Activated CD8-positive, alpha-beta T cell treated with anti-CD3 and anti-CD28 coated beads, Interleukin-2, amount 10 ng/mL, durations not matched to agents 7 days and 5 days (primary cell): ENCODE measurements at places on chromosomes 7 and 10. TPM values are rescaled to one million over a fixed set of nuclear protein-coding genes. Genes with fewer than 3 reads are reported as not detected.

Gene NXPH1
- total RNA-seq: not detected

DNA sequence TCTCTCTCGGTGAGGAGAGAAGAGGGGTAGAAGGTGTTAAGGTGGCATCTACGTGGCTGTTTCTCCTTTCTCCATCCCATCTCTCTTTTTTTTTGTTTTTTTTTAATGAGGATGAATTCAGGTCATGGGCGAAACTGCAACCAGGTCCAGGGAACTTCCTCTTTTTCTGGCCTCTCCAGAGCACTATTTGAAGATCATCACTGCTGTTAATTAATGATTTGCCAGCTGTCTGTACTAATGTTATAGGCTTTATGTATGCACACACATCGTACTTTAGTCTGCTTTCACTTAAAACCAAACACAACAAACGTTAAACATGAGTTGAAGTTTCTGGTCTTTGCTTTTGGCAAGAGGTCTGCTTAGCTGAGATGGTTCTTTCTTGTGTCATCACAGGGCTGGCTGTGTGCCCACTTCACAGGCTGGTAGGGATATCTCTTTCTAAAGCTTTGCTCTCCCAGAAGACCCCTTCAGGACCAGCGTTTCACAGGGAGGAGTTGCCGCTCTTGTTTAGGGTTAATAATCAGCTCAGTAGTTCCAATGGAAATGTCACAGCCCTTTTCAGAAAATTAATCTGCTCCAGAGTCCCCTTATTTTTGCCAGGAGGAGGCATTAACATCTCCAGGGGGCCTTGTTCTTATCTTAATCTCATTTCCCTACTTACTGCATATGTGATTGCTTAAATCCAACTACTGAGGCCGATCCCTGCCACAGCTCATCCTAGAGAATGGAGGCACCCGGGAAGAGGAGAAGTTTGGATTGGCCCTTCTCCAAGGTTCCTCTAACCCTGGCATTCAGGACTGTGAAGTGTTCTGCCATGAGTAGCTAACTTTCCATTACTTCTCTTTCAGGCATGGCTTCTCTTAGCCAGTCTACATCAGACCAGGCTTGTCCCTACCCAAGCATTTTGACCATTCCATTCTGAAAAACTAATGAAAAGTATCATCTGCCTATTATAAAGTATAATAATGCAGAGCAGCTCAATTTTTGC lies 273.9 kb upstream of the NFE2L3 start:
- DNase-seq: no peak

GRCh38 chr10:79243181-79244067 lies 103.8 kb upstream of the PPIF start:
- peak; percentile 81 for DNase-seq

- no peak for DNase-seq
These were observed 16.4 kb downstream of the LRRC4 start for GRCh38 chr7:128014811-128015210.

Gene CYP26C1
- total RNA-seq: 0.11 TPM

DNA sequence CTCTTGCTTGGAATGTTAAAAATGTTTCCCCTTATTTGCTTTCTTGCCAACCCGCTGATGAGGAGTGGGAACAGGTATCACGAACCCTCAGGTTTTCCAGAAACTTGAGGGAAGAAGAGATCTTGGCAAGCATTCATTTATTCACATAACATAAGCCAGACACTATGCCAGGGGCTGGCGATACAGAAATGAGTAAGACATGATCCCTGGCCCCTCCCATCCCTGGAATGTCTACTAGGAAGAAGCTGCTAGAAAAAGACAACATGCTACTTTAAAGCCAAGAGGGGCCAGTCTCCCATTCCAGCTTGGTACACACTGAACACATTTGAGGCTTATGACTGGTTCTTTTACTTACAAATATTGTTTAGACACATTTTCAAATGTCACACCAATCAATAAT lies 26.4 kb downstream of the SLC35B4 start:
- DNase-seq: no peak

DNA sequence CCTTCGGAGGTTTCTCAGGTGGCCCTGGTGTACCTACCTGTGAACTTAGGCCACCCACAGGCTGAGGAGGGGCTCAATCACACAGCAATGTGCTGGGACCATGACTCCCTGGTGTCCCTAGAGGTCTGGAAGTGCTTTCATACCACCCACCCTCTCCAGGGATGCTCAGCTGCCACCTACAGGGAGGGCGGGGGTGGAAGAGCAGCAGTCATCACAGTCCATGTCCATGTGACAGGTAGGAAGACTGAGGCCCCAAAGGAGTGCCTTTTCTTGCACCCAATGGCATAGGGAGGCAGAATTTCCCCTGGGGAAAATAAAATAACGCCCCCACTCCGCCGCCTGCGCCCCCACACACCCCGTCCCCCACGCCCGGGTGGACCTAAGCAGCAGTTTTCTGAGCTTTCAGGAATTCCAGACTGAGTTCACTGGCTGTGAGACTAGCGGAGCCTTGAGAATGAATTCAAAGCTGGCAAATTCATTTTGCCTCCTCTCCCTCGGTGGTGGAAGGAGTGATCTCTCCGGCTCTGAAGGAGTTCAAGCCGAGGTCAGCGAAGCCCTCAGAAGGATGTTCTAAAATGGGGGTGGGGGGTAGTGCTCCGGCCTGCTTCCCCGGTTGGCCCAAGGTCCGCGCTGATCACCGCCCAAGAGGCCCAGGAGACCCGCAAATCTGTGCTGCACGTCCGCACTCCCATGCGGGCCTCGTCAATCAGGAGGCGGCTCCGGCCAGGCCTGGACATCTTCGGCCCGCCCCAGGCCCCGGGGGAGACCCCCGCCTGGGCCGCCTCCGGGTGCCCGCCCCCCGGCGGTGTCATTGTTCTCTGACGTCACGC lies 2.1 kb upstream of the ZMIZ1 start:
- no peak for DNase-seq

Gene TMEM213
- not detected for total RNA-seq

- no peak for DNase-seq
These were observed 95.6 kb upstream of the MKI67 start for GRCh38 chr10:128221807-128222206.

- DNase-seq: no peak
These were observed 121.6 kb upstream of the KLF6 start for GRCh38 chr10:3906511-3907111.

Gene RET
- total RNA-seq: 0.13 TPM

DNA sequence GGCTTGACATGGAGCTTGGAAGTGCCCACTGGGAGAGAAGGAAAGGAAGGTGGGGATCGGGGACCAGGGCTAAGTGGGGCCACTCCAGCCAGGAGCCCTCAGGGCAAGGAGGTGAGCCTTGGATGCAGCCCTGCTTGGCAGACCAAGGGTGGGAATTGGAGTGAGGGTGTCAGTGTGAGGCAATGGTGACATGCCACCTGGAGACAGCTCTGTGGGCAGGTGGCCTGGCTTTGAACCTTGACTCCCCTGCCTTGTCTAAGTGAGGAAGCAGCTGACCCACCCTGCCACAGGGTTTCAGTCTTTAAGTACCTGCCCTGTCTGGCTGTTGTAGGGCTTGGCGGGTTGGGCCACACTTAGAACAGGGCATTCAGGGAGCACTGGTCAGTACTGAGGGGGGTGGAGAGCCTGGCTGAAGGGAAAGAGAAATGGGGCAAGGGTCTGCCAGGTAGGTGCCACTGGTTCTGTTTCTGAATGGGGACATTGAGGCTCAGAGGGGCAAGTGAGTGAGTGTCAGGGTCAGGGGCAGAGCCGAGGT lies 4.8 kb downstream of the RAMP3 start:
- no peak for DNase-seq

DNA sequence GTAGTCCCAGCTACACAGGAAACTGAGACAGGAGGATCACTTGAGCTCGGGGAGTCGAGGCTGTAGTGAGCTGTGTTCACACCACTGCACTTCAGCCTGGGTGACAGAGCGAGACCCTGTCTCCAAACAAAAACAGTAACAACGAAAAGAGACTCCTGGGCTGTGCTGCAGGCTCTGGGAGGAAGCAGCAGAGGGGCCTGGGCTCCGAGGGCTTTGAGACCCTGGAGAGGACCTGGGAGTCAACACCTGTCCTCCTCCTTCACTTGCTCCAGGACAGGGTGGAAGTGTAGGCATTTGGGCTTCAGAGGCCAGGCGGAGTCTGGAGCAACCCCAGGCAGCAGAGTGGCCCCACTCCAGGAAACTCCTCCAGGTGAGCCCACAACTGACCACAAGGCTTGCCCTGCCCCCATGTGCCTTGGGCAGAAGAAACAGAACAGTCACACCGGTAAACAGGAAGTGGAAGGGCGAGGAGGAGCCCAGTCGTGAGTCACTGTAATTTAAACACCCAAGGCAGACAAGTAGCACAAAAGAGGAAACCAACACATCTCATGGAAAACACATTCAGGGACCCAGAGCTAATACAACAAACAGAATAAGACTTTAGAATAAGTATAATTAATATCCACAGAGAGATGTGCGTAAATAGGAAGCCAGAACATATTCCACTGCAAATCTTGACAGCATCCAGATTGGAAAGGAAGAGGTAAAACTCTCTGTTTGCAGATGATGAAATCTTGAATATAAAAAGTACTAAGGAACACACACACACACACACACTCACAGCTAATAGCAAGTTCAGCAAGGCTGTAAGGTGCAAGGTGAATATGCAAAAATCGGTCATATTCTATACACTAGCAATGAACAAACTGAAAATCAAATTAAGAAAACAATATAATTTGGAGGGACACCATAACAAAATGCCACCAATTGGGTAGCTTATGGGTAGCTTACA lies 20.5 kb upstream of the RASGEF1A start:
- peak; percentile 83 for DNase-seq

Gene HSPA12A
- total RNA-seq: not detected

GRCh38 chr7:20401861-20402746 lies 71.4 kb downstream of the ITGB8 start:
- DNase-seq: no peak

Gene AKR1D1
- total RNA-seq: not detected

Gene PRSS1
- not detected for total RNA-seq

- DNase-seq: no peak
These were observed 39.5 kb downstream of the TACR2 start for GRCh38 chr10:69377191-69377590.

GRCh38 chr7:43799605-43800004 lies 41.1 kb downstream of the BLVRA start:
- no peak for DNase-seq

DNA sequence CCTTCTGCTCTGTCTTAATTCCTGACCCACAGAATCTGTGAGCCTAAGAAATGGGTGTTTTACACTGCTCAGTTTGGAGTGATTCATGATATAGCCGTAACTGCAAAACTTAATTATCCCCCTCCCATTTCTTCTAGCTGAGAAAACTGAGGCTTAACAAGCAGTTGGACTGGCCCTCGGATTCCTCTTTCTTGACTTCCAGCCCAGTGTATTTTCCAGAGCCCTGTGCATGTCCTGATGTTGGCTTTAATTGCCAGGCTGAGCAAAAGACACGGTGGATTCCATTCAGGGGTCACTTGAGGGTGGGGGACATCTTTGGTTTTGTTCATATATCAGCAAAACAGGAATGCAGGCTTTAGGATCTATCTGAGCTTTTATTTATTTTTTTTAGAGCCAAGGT lies 489.8 kb downstream of the TYW1 start:
- no peak for DNase-seq

Gene TEX47
- total RNA-seq: not detected

DNA sequence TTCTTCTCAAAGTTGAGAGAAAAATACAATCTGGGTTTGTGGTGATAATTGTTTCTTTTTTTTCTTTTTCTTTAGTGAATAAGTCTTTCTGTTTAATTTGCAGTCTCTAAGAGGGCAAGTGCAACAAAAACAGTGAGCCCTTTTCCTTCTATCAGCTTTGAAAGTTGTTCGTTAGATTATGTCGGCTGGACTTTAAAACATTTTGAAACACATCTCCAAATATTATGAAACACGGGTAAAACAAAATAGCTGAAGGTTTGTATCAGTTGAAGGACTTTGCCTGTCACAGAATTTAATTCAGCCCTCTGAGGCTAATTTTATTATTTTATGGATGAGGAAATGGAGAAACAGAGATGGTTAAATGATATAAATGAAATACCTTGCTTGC lies 85.3 kb downstream of the AGMO start:
- DNase-seq: no peak

Gene HOGA1
- not detected for total RNA-seq

DNA sequence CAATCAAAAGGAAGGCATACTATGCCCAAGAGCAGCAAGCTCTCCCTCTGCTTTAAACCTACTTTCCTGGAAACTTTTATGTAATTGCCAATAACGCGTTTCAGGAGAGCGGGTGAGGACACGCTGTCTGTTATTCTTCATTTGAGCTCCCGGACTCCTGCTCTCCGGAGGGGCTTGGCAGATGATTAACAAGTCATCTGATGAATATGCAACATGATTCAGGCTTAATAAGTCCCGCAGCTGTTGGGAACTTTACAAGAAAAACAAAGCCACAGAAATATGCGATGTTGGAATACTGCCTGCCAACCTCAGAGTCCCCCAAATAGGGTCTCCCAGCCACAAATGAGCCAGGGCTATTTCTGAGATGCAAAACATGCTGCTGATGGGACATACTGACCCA lies 348.0 kb downstream of the GPAM start:
- DNase-seq: no peak

DNA sequence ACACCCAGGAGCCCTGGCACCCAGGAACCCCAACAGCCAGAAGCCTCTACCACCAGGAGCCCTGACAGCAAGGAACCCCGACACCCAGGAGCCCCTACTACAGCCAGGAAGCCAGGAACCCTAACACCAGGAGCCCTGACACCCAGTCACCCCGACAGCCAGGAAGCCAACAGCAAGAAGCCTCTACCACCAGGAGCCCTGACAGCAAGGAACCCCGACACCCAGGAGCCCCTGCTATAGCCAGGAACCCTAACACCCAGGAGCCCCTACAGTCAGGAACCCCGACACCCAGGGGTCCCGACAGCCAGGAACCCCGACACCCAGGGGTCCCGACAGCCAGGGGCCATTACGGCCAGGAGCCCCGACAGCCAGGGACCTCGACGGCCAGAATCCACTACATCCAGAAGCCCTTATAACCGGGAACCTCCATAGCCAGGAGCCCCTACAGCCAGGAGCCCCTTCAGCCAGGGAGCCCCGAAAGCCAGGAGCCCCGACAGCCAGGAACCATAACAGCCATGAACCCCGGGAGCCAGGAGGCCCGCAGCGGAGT lies 440 bp upstream of the GLRX3 start:
- no peak for DNase-seq

GRCh38 chr7:30254717-30255063 lies 29.7 kb upstream of the ZNRF2 start:
- no peak for DNase-seq

Gene MYL10
- not detected for total RNA-seq

GRCh38 chr7:148262721-148263229 lies 327.8 kb upstream of the C7orf33 start:
- DNase-seq: peak; percentile 70

Gene SFMBT2
- total RNA-seq: 63.1 TPM

- DNase-seq: peak; percentile 86
These were observed at the start of gene MTURN for GRCh38 chr7:30134611-30135300. Gene MTURN (plus strand): TSS chr7:30134986. CDS start chr7:30135137, 151 bp downstream.

Gene TAS2R4
- total RNA-seq: 0.74 TPM

GRCh38 chr7:514651-515598 lies 4.7 kb downstream of the PDGFA start:
- DNase-seq: no peak

Gene SSMEM1
- not detected for total RNA-seq

Gene TDRD1
- total RNA-seq: not detected

Gene SEMA3E
- not detected for total RNA-seq
